ENCODE measurements at places on chromosomes 16 and 17.

DNA sequence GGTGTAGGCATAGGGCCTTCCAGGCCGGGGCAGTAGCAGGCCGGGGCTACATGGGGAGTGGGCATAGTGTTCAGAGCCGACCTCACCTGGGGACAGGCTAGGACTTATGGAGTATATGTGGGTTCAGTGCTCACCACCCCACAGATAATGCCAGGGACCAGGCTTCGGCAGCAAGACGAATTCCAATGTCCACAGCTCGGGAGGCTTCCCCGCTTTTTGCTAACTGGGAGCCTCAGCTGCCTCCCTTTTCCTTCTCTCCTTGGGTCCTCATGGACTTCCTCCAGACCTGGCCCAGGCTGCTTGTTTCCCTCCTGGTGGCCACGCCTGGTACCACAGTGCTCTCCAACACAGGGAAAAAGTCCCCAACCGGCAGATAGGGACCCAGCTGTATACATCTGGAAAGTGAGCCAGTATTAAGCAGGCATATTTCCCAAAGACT is 20.1 kb upstream of the SLC46A1 start:
- DNase-seq: no peak

- DNase-seq: no peak
Measured at GRCh38 chr16:71352963-71353460, 5.5 kb upstream of the CALB2 start.

DNA sequence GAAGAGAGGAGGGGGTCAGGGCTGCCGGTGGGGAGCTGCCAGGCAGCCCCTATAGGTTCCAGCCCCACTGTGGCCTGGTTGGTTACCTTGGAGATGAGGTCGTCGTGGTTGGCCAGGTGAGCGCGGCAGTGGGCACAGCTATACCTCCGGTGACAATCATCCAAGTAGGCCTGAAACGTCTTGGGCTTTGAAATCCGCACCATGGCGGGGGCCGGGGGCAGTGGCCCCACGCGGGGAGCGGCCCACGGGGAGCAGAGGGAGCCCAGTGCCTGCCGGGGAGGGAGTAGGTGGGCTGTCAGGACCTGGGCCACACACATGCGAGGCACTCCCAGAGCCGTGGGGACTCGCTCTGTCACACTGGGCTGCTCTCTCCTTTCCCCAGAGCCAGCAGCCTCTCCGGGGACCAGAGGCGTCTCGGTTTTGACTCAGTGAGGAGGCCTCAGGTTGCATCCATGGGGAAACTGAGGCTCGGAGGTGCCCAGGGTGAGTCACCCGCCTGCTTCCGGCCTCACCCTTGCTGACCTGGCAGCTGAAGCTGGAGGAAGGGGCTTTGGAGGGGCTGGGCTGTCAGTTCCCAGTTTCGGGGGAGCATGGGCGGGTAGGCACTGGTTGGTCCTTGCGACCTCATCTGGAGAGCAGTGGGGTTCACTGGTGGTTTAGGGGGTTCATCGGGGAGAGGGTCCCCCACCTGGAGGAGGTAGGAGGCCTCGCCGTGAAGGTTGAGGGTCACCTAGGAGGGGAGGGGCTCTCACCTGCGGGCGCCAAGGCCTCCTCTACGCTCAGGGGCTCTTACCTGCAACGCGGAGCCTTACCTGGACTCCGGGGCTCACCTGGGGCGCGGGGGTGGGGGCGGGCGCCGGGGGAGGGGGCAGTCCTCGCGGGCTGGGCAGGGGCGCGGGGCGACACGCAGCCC is 591 bp downstream of the YPEL3 start:
- DNase-seq: no peak

- DNase-seq: no peak
Measured at GRCh38 chr17:4204190-4204589, 59.6 kb downstream of the ANKFY1 start.

DNA sequence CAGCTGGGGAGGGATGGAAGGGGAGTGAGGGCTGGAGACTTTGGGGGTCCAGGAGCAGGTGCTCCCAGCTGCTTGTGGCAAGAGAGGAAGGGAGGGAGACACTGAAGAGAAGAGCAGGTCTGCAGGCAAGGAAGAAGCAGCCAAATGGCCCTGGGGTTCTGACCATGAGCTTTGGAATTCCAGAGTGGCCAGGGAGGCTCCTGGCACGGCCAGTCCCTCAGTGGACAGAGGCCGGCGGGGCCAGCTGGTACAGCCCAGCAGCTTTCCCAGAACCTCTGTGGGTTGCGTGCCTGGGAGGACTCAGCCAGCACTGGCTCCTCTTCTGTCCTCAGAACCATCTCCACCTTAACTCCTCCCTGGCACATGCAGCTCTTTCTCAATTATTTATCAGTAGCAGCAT is 233.0 kb downstream of the MSI2 start:
- DNase-seq: no peak

- DNase-seq: no peak
Measured at GRCh38 chr17:9330141-9330540, 245.5 kb downstream of the STX8 start.

GRCh38 chr16:68257906-68258800 is 6.2 kb upstream of the SLC7A6 start:
- no peak for DNase-seq

- no peak for DNase-seq
Measured at GRCh38 chr16:68003031-68003430, 3.7 kb upstream of the DPEP2 start.

DNA sequence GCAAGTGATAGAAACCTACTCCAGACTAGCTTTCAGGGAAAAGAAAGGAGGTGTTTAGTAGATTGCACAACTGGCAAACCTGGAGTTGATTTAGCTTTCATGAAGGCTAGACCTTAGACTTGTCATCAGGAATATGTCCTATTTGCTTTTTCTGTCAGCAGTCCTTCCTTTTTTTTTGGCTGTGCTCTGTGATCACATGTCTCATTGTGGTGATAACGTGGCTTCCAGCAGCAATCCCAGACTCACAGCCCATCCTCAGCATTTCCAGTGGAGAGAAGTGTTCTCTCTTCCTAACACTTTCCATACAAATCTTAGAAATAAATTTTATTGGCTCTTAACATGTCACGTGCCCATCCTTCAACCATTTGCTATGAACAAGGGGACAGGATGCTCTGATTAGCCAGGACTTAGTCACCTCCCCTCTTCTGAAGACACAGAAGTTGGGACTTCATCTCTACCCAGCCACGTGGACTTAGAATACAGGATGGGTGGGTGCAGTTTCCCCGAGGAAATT is 74.7 kb downstream of the CDH13 start:
- DNase-seq: no peak

- DNase-seq: no peak
Measured at GRCh38 chr16:74743668-74744299, 30.8 kb downstream of the FA2H start.

DNA sequence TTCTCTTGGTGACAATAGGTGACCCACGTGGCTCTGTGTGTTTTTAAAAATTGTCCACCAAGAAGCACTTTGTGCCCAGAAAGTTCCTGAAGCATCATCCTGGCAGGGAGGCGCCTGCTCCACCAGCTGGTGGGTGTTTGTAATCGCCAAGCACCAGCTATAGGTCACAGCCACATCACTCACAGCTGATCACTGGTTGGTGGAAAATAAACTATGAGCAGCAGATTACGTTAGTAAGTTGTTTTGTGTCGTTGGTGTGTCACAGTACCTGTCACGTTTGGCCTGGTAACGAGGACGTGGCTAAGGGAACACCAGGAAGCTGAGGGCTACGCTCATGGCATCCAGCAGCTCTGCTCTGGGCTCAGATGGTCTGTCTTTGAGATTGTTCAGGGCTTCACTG is 10.1 kb downstream of the MRM3 start:
- DNase-seq: no peak

- no peak for DNase-seq
Measured at GRCh38 chr17:72173499-72174116, 52.8 kb downstream of the SOX9 start.

DNA sequence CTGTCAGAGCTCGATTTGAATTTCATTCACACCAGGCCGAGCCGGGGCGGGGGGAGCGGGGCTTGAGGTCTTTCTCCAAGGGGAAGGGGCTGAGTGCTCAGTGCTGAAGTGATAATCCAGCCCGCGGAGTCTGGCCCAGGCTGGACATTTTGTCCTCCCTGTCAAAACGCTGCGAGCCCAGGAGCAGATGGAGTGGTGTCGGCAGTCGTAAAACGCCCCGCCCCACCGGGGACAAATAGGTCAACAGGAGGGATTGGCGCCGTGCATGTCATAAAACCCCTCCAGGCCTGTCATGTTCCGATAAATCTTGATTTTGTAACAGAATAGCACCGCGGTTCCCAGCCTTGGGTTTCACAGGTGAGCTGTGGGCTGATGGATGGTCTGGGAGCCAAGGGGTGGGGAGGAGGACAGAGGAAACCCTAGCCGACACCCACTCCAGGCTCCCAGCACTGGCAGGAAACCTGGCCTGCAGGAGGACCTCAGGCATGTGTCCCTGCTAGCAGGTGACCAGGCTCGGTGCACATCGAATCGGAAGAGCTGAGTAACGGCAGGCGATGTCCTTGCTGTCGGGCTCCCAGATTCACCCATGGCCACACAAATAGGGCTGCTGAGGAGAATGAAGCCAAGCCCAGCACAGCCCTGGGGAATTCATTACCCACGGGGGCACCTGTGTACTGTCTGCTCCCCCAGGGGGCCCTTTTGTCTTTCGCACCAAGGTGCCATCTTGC is 341.4 kb downstream of the FOXL1 start:
- DNase-seq: no peak

DNA sequence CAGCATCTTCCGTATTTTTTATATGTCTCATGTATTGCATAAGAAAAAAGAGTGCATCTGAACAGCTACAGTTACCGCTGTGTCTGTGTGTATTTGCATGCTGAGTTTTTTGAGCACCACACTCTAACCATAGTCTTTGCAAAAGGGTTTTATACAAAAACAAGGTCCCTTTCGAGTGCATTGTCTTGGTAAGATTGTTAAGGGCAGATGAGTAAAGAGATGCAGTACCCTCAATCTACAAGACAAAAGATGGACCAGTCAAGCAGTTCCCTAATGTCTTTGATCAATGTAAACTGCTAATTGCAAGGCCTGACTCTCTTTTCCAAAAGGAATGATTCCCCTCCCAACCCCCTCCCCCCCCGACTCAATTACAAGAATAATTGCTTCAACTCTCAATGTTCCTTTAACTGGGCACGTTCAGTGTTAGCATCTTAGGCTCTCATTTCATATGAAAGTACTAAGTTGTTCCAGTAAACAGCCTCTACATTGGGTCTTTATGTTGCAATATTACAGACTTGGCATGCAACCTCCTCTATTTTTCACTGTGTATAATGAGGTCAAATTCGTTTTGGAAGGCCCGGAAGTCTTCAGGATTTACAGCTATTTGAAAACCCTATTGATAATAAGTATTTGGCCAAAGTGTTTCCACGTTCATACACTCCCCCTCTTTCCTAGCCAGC is 471.4 kb upstream of the RBFOX1 start:
- no peak for DNase-seq

DNA sequence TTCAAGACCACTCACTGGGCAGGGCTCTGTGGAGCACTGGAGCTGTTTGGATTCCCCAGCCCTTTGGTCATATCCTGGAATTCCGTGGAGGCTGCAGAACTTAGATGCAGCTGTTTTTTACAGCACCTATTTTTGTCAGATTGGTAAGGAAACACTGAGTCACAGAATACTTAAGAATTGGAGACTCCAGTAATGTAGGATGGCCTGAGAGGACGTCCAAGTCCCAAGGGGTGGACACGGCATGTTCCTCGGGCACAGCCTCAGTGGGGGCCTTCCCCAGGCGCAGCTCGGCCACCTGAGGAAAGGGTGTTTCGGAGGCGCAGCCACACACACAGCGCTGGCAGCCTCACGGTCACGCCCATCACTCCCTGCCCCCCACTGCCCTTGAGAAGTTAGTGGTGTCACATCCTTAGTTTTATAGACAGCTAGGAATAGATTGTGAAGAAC is 14.8 kb downstream of the PLD6 start:
- no peak for DNase-seq

GRCh38 chr17:40068129-40068581 is 5.4 kb downstream of the THRA start:
- DNase-seq: no peak

- no peak for DNase-seq
Measured at GRCh38 chr17:8162233-8162996, at the start of gene VAMP2. Gene VAMP2, minus strand, starts transcription at chr17:8162948. Its CDS starts 69 bp downstream, at chr17:8162879.

DNA sequence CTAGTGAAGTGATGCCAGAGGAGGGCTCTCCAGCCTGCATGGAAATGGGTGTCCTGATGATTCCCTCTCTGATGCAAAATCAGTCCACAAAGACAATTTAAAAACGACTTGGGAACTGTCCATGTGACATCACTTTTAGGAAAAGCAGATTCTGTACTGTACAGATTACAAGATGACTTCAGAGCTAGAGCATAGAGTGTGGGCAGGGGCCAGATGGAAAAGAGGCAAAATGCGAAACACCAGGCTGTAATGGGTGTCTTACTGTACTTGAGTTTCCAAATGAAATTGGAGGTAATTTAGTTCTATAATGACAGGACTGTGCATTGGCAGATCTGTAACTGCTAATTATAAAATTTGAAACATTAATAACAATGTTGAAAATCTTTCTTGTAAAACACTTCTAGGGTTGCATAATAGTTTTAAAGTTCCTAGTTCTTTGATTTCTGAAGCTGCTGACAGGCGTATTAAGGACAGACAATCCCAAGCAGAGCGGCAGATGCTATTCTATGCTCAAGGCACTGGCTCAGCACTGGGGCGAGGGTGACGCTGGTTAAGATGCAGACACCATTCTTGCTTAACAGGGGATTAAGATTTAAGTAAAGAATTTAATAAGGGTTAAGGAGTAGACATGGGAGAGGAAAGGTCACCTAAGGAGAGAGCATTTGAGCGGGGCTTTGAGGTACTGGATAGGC is 29.6 kb downstream of the OGFOD1 start:
- no peak for DNase-seq
